ENCODE measurements at places on chromosomes 3 and 15. TPM values are rescaled to one million over a fixed set of nuclear protein-coding genes. Genes with fewer than 3 reads are reported as not detected.

Gene CYP11A1
- 0.70 TPM for polyA plus RNA-seq

Gene CA12
- 13.1 TPM for polyA plus RNA-seq

Gene CIAO2A
- 41.2 TPM for polyA plus RNA-seq

Gene STRC
- polyA plus RNA-seq: not detected

Gene GASK1A
- polyA plus RNA-seq: 0.38 TPM

Gene ZNF660
- 0.72 TPM for polyA plus RNA-seq

Gene ZNF774
- polyA plus RNA-seq: 1.6 TPM

Gene VEPH1
- polyA plus RNA-seq: 17.9 TPM

Gene CHDH
- 0.13 TPM for polyA plus RNA-seq

Gene SEMA5B
- not detected for polyA plus RNA-seq

Gene DAZL
- polyA plus RNA-seq: not detected

DNA sequence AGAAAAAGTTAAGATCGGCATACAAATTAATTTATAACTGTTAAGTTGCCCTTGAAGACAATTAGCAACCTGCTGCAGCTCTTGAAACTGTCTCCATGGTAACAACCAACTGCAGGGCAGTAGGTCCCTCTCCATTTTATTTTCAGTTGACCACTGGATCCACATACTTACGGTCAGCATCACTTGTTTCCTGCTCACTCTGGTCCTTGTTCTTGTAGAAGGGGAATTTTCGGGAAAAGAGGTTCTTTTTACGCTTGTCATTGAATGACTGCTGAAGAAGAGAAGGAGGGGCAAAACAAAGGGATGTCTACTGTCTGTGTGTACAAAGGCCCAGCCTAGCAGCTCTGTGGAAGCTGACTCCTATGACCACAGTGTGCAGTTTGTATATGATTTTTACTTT lies 46.8 kb upstream of the MELTF start:
- no peak for DNase-seq

GRCh38 chr3:99199021-99199420 lies 297.5 kb upstream of the DCBLD2 start:
- DNase-seq: no peak

DNA sequence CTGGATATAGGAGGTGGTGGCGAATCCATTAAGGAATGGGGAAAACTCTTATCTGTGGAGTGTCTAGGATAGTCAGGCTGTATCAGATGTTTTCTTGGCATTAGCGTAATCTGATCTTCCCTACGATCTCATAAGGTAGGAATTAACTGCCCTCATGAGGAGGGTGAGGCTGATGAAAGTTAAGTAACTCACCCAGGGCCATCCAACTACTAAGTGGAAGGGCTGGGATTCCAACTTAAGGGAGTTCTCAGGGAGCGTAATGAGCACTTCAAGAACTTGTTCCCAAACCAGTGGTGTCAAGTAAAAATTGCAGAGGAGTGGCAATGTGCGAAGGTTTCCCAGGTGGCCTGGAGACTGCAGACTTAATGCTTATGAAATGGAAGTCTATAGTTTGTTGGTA lies 55.9 kb upstream of the OSBPL11 start:
- no peak for DNase-seq

GRCh38 chr15:67063689-67064606 lies 1.5 kb upstream of the SMAD3 start:
- DNase-seq: no peak

GRCh38 chr3:187039723-187040414 lies 99.4 kb downstream of the RPL39L start:
- no peak for DNase-seq

GRCh38 chr15:89462198-89462912 lies 34.0 kb downstream of the RHCG start:
- DNase-seq: no peak

GRCh38 chr3:48478626-48479555 lies 25.1 kb downstream of the SHISA5 start:
- DNase-seq: no peak

DNA sequence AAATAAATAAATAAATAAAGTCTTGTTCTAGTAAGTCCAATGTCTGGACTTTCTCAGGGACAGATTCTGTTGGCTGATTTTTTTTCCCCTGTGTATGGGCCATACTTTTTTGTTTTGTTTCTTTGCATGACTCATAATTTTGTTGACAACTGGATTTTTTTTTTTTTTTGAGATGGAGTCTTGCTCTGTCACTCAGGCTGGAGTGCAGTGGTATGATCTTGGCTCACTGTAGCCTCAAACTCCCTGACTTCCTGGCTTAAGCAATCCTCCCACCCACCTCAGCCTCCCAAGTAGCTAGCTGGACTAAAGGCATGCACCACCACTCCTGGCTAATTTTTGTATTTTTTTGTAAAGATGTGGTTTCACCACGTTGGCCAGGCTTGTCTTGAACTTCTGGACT lies 38.9 kb downstream of the TICRR start:
- no peak for DNase-seq

DNA sequence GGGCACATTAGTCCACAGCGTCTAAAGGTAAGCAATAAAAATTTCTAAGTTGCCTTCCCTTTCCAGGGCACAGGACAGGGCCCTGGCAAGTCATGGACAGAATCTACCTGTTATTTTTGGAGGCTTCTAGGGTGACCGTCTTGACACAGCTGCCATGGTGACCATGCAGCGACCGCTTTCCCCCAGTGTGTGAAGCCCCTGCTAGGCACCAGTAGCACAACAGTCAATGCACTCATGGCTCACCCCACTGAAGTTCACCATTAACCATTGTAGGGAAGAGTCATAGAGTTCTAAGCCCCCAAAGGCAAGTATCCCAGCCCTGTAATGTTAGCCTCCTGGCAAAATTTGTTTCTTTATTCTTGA lies 43.8 kb upstream of the SLCO2A1 start:
- no peak for DNase-seq

DNA sequence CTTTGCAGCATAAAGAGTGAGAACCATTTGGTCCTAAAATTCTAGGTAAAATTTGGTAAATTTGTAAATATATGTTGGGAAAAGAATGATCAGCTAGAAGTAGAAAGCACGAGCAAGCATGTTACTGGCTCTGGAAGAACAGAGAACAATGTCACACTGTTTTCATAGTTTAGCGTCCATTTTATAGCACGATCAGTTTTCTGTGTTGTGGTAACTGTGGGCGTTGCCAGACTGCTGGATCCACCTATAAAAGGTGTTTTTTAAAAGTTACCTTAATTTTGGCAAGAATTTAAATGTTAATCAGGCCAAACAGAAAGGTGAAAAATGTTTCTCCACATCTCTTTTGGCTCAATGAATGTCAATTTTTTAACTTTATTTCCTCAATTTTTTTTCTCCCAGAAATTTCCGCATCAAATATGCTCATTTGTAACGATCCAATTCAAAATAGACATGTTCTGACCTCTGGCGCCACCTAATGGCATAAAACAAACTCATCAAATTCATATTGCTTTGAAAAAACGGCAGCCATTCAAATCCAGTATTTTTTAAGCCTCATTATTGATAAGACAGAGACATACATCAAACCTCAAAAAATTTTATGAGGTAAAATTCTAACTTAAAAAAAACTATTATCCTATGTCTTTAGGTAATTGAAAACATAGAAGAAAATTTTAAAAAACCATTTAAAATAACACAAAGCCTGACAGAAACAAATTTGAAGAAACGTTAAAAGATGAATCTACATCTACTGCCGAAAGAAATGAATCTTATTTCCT lies 5.5 kb upstream of the GP5 start:
- no peak for DNase-seq

DNA sequence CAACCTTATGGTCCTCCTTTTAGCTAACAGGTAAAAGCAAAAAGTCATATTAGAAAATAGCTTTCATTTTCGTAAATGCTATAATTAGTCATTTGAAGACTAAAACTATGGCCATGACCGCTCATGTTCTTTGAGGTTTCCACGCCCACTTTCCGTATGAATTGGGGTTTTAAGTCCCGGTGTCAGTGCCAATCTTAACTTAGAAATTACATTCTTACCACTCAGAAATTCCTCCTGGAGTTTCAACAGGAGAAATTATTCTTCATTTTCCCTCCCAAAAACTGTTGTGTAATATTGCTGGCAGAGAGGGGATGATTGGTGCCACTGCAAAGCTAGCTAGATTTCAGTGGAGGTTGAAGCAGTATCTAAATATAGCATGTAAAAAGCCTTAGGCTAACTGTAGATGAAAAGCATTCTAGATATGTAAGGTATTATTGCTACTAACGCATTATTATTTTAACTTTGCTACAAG lies 71.0 kb upstream of the MDFIC2 start:
- DNase-seq: no peak

DNA sequence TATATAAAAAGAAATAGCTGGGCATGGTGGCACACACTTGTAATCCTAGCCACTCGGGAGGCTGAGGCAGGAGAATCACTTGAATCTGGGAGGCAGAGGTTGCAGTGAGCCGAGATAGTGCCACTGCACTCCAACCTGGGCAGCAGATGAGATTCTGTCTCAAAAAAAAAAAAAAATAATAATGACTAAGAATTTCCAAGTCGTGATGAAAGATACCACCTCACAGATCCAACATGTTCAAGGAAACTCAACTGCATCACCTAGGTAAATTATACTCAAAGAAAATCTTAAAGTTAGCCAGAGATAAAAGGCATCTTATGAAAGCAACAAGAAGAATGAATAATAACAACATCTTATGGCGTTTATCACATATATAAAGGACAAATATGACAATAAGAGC lies 50.1 kb downstream of the DOCK3 start:
- no peak for DNase-seq

- DNase-seq: no peak
These were observed 201.8 kb upstream of the KCNH8 start for GRCh38 chr3:18946524-18946923.

DNA sequence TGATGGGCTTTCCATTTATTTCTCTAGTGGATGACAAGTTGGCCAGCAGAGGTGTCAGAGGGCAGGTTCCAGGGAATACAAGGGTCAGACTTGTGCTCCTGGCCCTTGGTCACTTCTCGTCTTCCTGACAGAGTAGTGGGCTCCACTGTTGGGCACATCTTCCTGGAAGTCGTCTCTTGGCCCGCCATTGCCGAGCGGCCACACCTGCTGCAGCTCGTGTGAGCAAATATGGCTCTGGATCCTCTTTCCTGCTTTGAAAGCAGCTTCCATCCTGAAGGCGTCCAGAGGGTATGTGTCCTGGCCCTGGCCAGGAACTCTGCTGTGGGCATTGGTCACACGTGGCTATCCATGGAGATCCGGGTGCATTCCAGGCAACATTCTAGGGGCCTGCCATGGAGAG lies 100.2 kb downstream of the SNRPN start:
- DNase-seq: no peak

DNA sequence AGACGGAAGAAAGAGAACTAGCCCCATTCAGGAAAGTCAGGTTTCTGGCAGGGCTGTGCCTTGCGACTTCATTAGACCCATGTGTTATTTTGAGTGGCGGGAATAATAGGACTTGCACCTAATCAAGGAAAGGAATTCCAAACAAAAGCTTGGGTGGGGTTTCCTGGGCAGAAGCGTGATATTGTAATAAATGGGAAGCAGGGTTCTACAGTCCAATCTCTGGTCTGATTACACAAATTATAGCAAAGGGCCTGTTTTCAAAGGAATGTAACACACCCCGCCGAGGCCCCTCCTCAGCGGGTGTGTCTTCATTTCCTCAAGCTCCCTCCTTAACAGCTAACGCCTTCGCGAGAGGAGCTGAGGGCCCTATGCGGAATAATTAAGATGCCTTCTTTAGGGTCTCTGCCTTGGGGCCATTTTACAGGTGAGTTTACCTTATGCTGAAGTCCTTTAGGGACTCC lies 396.0 kb upstream of the C2CD4B start:
- DNase-seq: no peak

DNA sequence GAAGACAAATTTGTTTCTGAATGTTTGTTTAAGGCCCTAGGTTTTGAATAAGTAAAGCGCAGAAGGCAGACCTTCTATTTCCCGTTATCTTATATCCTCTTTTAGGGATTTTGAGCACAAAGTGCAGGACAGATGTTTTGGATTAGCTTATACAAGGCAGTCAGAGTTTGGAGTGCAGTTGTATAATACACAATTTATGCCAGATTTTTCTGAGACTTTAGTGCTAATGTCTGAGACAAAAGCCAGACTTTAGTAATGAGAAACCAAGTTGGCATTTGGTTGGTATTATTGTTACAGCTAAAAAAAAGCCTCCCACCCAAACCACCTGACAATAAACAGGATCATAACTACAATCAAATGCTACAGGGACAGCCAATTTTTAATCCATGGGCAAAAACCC lies 309.9 kb upstream of the SATB1 start:
- DNase-seq: no peak

GRCh38 chr3:25478964-25479726 lies 51.1 kb downstream of the RARB start:
- DNase-seq: no peak

GRCh38 chr3:126481808-126482502 lies 6.3 kb upstream of the ZXDC start:
- no peak for DNase-seq

DNA sequence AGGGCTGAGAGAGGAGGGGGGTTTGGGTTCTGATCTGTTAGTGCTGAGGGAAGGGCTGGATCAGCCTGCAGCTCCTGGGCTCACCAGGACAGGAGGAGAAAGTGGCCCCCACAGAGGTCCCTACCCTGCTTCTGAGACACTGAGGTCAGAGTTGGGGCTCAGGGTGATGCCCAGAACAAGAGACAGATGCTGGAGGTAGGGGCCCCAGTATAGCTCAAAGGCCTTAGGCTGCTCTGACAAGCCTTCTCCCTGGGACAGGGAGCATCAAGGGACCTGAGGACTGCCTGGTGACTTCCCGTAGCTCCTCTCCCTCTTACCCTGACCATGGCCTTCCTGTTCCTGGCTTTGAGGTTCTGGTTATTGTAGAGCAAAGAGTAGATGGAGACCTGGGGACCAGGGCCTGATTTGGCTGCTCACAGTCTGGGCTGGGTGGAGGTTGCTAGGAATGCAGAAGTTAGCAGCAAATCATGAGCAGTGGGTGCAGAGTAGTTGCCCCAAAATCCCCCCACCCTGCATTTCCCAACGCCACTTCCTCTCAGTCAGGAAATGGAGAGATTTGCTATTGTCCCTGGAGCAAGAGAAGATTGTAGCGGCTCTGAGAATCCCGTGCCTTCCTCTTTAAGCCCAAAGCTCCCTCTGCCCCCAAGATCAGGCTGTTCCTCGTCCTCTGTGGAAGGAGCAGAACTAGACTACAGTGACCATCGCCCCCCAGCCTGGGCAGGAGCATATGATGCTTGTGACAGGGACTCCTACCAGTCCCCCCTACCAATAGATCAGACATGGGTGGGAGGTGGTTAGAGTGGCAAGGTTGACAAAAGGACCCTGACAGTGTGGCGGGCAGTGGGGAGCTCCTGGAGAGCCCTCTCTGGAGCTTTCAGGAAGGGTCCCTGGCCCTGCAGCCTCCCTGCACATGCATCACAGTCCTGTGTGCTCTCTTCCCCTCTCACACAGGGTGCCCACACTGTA lies 47.4 kb upstream of the SEC22A start:
- DNase-seq: no peak

- no peak for DNase-seq
These were observed 81.9 kb upstream of the CDV3 start for GRCh38 chr3:133491481-133492059.

- no peak for DNase-seq
These were observed 19.4 kb upstream of the UBE2E2 start for GRCh38 chr3:23183731-23184130.

DNA sequence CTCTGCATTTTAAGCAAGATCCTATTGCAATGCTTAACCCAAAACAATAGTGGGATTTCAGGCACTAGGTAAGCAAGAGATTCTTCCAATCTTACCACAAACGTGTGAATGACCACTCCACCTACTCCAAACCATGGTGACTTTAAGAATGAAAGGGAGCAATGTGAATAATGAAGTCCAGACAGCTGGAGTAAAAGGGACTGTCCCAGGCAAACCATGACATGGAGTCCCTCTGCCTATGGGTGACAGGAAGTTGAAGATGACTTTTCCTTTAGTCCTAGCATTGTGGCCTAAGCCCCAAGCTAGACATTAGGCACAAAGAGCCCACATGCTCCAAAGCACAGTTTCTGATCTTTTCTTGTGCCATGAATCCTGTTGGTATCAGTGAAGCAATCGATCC lies 179.0 kb downstream of the SHQ1 start:
- no peak for DNase-seq

All from BJ (cell line).